ENCODE measurements at places on chromosomes 1 and 21.

DNA sequence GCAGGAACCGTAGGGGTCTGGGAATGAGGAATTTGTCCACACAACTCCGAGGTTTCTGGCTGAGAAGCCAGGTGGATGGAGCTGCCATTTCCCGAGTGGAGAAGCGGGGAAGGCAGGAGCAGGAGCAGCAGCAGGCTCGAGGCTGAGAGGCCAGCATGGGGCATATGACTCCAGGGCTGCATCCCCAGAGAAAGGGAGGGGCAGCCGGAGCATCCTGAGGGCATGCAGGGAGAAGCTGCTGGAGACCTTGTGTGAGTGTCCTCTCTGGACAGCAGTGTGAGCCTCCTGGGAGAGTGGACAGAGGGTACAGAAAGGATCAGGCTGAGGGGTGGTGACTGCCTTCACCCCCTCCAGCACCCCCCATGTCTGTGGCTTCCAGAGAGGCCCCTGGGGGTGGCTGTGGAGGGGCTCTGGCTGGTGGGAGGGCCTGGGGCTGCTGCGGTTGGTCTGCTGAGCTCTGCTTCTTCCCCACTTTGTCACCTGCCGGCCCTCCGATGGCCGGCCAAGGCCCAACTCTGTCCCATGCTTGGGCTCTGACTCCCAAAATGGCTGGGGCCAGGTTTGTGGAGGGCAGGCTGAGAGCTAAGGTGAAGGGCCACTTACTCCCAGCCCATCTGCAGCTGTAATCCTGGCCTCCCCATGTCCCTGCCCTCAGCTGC is 633.1 kb downstream of the MATN1 start:
- no peak for DNase-seq

DNA sequence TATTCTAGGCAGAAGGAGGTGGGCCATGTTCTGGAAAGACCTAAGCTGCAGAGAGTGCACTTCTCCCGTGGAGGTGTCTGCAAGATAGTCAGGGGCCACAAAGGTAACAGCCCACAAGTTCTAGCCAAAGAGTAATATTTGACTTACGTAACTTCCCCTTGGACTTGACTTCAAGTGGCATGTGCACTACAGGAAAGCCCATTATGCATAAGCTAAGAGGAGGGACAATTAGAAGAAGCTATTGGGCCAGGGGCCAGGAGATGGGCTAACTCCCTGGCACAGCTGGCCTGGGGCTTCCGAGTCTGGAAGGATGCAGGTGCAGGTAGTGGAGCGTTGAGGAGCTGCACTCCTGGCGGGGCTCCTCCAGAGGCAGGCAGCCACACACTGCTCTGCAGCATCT is 58.3 kb downstream of the ERG start:
- DNase-seq, result no peak

DNA sequence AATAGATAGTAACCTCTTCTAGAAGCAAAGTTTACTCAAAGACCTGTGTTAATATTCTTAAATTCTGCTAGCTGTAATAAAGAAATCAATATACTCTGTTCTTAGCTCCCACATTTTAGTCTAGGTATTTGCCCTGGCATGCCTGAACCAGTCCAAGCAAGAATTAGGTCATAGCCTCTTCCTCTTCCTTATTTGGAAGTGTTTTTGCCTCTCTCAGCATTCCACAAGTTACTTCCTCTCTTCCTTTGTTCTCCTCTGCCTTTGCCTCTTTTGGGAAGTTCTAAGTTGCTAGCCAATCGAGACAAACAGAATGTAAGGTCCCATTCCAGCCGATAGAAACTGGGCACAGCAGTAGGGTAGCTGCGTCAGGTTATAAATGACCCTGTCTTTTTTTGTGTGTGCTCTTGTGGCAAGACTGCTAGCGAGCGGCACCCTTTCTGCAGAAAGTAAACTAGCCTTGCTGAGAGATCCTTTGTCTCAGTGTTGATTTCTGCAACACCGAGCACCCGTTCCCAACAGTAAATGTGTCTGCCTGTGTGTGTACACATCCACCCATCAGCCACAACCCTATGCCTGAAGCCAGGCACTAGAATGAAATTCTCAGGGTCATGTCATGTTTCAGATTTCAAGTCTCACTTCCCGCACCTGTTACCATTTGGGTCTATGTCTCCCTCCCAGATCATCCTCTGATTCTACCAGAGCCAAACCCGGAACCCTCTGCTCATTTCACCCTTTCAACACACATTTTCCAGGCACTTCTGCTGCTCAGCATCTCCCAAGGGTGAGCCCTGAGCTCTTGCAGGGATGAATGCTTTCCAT is 37.5 kb downstream of the LRRC3 start:
- DNase-seq, result no peak

- DNase-seq, result no peak
Measured at GRCh38 chr1:37461698-37462436, 12.5 kb upstream of the ZC3H12A start.

DNA sequence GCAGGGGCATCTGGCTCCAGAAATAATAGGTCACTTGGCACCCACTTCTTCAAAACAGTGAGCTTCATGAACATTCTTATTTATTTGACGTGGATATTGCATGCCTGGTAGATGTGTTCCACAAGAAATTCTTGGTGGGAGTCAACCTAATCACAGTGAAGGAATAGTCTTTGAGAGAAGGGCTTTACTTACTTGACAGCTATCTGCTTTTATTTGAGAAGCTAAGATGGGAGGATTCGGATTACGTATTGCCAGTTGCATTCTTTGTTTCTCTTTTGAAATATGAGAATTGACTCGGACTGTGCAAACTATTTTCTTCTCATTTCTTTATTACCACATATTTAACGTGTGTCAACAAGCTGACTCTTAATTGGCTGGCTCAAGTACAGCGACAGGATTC is 117.2 kb downstream of the FASLG start:
- DNase-seq, result no peak

- no peak for DNase-seq
Measured at GRCh38 chr1:178486100-178487069, 10.4 kb downstream of the CLEC20A start.

DNA sequence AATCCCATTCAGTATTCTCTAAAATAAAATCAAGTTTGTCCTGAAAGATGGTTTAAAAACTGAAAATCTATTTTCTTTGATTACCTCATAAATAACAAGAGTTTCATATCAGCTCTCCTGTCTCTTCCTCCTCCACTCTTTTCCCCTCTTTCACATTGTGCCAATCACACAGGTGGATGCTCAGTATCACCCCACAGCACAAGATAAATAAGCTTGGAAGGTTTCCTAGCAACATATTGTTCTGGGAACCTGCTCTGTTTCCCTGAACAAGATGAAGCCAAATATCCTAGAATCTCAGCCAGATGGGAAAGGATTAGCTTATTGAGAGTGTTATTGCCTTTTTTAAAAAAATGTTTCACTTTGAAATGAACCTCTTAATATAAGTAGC is 45.7 kb upstream of the CACYBP start:
- DNase-seq, result no peak

DNA sequence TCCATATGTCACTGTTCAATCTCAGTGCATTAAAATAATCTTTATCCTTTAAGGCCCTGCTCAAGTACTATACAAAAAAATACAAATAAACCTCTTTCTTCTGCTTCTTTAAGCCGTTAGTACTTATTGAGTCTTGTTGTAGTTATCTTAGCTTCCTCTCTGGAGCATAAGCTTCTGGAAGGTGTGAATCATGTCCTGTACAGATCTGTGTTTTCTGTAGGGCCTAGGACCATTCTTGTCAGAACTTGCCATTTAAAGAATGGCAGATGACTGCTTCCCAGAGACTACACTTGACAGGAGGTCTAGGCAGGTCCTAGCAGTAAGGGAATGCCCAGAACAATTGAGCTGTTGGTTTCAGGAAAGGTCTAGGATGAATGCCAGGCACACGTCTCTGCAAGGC is 12.9 kb downstream of the NEK7 start:
- no peak for DNase-seq

DNA sequence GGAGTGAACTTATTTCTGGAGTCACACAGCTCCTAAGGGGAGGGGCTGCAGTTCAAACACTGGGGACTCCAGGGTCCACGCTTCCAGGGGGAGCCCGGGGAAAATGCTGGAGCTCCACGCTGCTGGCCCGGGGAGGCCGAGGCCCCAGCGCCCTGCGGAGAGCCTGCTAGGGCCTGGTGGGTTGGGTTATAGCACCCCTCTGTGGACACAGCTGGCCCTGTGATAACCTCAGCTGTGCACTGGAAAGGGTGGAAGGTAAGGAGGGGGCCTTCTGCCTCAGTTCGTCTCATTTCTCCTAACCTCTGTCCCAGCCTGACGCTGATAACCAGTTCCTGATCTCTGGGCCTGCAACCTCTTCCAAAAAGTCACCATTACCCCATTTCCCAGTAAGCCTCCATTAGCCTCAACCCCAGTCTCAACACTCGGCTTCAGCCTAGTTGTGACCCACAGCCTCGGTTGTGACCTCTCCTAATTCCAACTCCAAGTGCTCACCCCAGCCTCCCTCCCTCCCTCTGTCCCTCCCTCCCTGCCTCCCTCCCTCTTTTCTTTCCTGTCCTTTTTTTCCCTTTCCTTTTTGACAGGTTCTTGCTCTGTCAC is 7.1 kb downstream of the NBL1 start:
- peak; percentile 77 for DNase-seq

GRCh38 chr1:17207046-17207445 is 2.1 kb downstream of the PADI1 start:
- peak; percentile 59 for DNase-seq

GRCh38 chr1:116258668-116259419 is 114.2 kb upstream of the ATP1A1 start:
- no peak for DNase-seq

DNA sequence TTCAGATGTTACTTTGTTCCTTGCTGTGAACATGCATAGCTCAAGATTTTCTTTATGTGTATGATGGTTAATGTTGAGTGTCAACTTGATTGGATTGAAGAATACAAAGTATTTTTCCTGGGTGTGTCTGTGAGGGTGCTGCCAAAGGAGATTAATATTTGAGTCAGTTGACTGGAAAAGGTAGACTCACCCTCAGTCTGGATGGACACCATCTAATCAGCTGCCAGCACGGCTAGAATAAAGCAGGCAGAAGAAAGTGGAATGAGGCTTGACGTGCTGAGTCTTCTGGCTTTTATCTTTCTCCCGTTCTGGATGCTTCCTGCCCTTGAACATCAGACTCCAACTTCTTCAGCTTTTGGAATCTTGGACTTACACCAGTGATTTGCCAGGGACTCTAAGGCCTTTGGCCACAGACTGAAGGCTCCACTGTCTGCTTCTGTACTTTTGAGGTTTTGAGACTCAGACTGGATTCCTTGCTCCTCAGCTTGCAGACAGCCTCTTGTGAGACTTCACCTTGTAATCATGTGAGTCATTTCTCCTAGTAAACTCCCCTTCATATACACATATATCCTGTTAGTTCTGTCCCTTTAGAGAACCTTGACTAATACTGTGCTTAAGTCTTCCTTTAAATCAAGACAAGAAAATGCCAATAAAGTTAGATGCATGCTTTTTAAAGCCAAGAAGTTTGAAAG is 626.6 kb downstream of the KCNT2 start:
- no peak for DNase-seq

All from CD4-positive, alpha-beta T cell (primary cell).